ENCODE measurements at places on chromosomes 12 and 14.
A peak's percentile ranks its signal among the peaks of the same experiment; 100 is the strongest.

DNA sequence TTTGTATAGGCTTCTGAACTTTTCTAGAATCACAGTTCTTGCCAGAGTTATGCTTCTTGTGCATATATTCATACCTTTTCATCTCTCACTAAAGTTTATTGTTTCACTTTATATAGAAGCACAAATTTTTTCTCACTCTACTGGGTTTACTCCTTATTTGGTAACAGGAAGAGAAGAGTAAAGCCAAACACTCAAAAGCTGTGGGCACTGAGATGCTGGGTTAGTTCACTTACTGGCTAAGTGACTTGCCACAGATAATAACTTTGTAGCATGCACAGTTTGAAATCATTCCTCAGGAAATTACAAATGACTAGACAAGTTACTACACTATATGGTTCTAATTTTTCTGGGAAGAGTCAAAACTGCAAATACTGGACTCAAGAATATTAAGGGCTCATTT lies 7.8 kb downstream of the HIGD1C start:
- no peak for DNase-seq

- DNase-seq, result peak; percentile 74
Measured at GRCh38 chr12:47904713-47905709, at the start of gene VDR. TSS of gene VDR (minus strand) at chr12:47904994. CDS start at chr12:47879113, 25,881 bp downstream.

GRCh38 chr12:2291182-2291832 lies 238.5 kb downstream of the CACNA1C start:
- DNase-seq, result no peak

DNA sequence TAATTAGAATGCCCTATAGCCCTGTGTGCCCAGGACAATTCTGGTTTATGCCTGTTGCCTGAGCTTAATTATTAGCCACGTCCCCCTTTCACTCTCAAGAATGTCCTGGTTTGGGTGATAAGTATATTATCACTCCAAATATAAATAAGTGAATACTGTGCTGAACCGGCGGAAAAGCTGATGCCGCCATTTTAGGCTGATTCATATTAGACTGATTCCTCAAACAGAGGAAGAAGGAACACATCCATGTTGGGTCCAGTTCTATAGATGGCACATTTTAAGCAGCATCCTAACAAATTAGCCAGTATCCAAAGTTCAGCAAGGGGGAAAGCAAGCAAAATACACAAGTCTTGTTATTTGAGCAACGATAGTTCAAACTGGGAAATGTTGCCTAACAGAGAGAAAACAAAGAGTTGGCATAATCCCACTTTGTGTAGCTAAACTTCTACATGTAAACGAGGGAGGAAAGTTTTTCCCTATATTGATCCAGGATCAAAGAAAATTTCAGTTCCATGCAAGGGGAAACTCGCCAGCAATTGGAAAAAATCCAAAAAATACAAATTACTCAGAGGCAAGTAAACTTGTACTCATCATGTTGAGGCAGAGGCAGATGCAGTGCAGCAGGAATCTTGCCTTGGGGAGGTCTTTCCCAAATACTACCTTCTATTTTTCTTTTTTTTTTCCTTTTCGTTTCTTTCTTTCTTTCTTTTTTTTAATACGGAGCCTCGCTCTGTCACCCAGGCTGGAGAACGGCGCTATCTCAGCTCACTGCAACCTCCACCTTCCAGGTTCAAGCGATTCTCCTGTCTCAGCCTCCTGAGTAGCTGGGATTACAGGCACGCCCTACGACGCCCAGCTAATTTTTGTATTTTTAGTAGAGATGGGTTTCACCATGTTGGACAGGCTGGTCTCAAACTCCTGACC lies 96.2 kb downstream of the ITPR2 start:
- DNase-seq, result no peak

DNA sequence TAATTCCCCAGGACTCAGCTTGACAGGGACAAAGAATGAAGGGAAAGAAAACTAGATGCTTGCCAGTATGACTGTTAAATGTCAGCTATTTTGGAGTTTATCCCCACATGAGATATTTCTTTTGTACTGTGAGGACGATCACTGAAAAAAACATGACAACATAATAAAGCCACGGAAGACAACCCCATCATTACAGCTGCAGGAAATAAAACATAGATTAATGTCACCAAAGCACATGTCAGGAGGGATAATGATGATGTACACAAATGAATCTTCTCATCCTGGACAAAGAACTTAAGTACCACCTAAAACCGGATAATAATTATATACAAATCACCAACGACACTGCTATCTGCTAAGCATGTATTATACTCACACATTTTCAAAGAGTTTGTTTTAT lies 84.6 kb upstream of the GRIP1 start:
- no peak for DNase-seq

Measured in dorsolateral prefrontal cortex (tissue), 122 donors.